ENCODE measurements at places on chromosomes 2 and 18.

DNA sequence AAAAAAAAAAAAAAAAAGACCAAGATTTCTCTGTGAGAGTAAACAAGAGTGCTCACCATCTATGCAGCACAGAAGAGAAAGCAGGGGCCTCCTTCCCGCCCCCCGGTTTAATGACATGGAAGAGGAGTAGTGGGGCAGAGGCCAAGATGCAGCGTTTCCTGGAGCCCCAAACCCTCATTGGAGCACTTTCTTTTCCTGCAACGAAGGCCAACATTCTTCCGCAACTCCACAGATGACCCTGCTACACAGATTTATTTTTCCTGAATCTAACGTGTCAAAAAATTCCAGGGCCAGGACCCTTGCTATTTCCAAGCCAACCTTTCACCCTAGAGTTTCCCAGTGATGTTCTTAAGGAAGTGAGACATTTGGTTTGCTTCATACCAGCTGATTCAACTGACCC lies 189.6 kb downstream of the MIB1 start:
- H3K36me3 ChIP-seq, result no peaks in the 10 kb centered on the region
- H3K4me3 ChIP-seq, result no peak overlapping the region
- no peak overlapping the region for H3K27ac ChIP-seq
- no peaks in the 10 kb centered on the region for H3K4me1 ChIP-seq
- DNase-seq, result no peak

- H3K27me3 ChIP-seq, result no peaks in the 10 kb centered on the region
- no peaks in the 10 kb centered on the region for H3K36me3 ChIP-seq
- H3K4me1 ChIP-seq, result no peaks in the 10 kb centered on the region
- H3K4me3 ChIP-seq, result no peak overlapping the region
- no peak overlapping the region for H3K27ac ChIP-seq
Observed at GRCh38 chr2:171391532-171391931, 42.3 kb downstream of the METTL8 start.

- H3K27ac ChIP-seq, result no peak overlapping the region
- H3K4me1 ChIP-seq, result peaks cover 84% of the 10 kb centered on the region
- DNase-seq, result no peak
- no peaks in the 10 kb centered on the region for H3K36me3 ChIP-seq
Observed at GRCh38 chr18:58694720-58695468, 23.6 kb downstream of the MALT1 start.

DNA sequence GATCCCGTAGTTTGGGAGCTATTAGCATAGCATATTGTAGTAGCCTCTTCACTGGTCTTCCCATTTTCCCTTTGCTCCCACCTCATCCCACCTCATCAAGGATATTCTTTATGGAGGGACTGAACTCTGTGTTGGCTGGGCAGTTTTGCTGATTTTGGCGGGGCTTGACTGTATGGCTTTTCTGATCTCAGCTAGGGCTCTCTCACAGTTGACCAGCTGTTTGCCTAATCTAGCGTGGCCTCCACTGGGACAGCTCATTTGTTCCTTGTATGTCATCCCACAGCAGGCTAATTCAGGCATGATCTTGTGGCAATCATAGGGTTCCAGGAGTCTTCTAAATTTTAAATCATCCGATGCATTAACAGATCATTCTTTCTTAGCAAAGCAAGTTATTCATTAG lies 30.2 kb upstream of the MTX2 start:
- no peaks in the 10 kb centered on the region for H3K27me3 ChIP-seq
- no peak overlapping the region for H3K27ac ChIP-seq
- DNase-seq, result no peak
- no peak overlapping the region for H3K4me3 ChIP-seq
- H3K4me1 ChIP-seq, result no peaks in the 10 kb centered on the region

- peaks cover 31% of the 10 kb centered on the region for H3K4me1 ChIP-seq
- no peak overlapping the region for H3K4me3 ChIP-seq
- no peak overlapping the region for H3K27ac ChIP-seq
- DNase-seq, result no peak
- H3K36me3 ChIP-seq, result no peaks in the 10 kb centered on the region
Observed at GRCh38 chr2:136242687-136243277, 124.8 kb upstream of the CXCR4 start.

GRCh38 chr2:117723888-117724434 lies 90.5 kb upstream of the DDX18 start:
- no peak for DNase-seq
- H3K27me3 ChIP-seq, result no peaks in the 10 kb centered on the region
- no peaks in the 10 kb centered on the region for H3K36me3 ChIP-seq

- H3K27ac ChIP-seq, result no peak overlapping the region
- H3K4me1 ChIP-seq, result peaks cover 5% of the 10 kb centered on the region
- H3K27me3 ChIP-seq, result no peaks in the 10 kb centered on the region
- H3K36me3 ChIP-seq, result no peaks in the 10 kb centered on the region
Observed at GRCh38 chr2:234163510-234164045, 113.1 kb downstream of the SPP2 start.

GRCh38 chr18:49960376-49960775 lies 147.0 kb upstream of the ACAA2 start:
- peaks cover 9% of the 10 kb centered on the region for H3K4me1 ChIP-seq
- H3K27ac ChIP-seq, result no peak overlapping the region
- no peaks in the 10 kb centered on the region for H3K36me3 ChIP-seq
- no peak for DNase-seq
- peaks cover 3% of the 10 kb centered on the region for H3K27me3 ChIP-seq
- H3K4me3 ChIP-seq, result no peak overlapping the region

- H3K4me1 ChIP-seq, result peaks cover 13% of the 10 kb centered on the region
- DNase-seq, result no peak
- H3K4me3 ChIP-seq, result no peak overlapping the region
- H3K27ac ChIP-seq, result no peak overlapping the region
- no peaks in the 10 kb centered on the region for H3K27me3 ChIP-seq
Observed at GRCh38 chr2:101559551-101559950, 84.6 kb upstream of the RFX8 start.

DNA sequence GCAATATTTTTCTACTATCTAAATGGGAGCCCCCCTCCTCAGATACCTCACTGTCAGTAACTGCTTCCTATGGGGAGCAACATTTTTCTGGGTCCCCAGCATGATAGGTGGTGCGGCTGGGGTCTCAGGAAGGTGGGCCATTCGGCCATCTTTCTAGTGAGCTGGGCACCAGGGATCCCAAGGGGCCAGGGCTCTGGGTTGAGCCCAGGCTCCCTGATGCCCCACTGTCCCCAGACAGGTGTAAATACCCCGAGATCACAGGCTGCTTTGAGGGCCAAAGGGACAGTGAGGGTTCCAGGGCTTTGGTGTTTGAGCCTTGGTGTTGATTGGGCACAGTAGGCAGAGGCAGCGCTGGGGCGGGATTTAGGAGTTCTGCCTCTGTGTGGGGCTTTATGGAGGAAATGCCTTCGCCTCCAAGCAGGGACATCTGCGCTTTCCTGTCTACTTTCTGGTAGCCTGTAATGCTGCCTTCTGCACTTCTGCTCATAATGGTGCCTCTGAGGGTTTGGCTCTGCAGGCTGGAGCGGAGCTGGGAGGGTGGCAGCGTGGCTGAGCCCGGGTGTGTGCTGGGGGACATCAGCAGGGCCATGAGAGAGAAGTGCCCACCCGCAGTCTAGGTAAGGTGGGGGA lies 5.3 kb downstream of the ITM2C start:
- no peaks in the 10 kb centered on the region for H3K27me3 ChIP-seq
- DNase-seq, result no peak
- H3K4me3 ChIP-seq, result no peak overlapping the region
- peaks cover 20% of the 10 kb centered on the region for H3K4me1 ChIP-seq
- no peak overlapping the region for H3K27ac ChIP-seq
- peaks cover 10% of the 10 kb centered on the region for H3K36me3 ChIP-seq

- peaks cover 10% of the 10 kb centered on the region for H3K36me3 ChIP-seq
- H3K27ac ChIP-seq, result no peak overlapping the region
- H3K4me3 ChIP-seq, result no peak overlapping the region
Observed at GRCh38 chr18:35239314-35239713, 1.5 kb upstream of the ZNF397 start.

- H3K4me3 ChIP-seq, result no peak overlapping the region
- H3K4me1 ChIP-seq, result no peaks in the 10 kb centered on the region
- H3K27me3 ChIP-seq, result no peaks in the 10 kb centered on the region
Observed at GRCh38 chr2:71778514-71778913, 325.2 kb downstream of the DYSF start.

- no peak overlapping the region for H3K27ac ChIP-seq
- H3K4me1 ChIP-seq, result no peaks in the 10 kb centered on the region
- H3K27me3 ChIP-seq, result no peaks in the 10 kb centered on the region
- no peak for DNase-seq
Observed at GRCh38 chr18:62396967-62397366, 71.9 kb downstream of the TNFRSF11A start.

DNA sequence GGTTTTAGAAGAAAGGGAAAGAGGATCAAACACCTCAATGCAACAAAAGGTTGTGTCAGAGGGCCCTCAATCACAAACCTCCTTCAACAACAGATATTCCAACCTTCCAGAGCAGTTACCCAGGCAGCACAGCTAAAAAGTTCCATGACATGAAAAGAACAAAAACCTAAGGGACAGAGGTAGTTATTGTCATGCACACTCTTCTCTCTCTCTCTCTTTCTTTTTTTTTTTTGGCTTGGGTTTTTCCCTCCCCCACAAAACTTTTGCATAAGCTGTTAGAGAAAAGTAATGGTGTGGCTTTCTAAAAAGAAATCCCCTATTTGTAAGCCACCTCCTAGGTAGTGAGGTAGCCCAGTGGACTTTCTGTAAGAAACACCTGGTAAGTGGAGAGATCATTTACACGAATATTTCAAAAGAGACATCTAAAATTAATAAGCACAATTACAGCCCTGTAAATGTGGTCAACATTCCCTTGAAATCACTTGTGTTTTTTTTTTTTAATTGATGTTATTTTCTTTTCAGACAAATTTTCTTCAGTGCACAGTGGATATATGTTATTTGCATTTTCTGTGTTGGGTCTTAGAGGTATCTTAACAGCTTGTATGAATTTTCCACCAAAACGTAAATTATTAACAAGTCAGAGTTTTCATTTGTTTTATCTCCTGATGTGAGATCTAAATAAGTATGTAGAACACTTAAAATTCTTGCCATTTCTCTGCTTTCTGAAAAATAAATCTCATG lies 48.4 kb downstream of the ZEB2 start:
- no peak overlapping the region for H3K4me3 ChIP-seq
- no peaks in the 10 kb centered on the region for H3K27me3 ChIP-seq
- peaks cover 9% of the 10 kb centered on the region for H3K4me1 ChIP-seq
- no peak for DNase-seq
